ENCODE measurements at places on chromosomes 6 and 20.
A peak's percentile ranks its signal among the peaks of the same experiment; 100 is the strongest.

DNA sequence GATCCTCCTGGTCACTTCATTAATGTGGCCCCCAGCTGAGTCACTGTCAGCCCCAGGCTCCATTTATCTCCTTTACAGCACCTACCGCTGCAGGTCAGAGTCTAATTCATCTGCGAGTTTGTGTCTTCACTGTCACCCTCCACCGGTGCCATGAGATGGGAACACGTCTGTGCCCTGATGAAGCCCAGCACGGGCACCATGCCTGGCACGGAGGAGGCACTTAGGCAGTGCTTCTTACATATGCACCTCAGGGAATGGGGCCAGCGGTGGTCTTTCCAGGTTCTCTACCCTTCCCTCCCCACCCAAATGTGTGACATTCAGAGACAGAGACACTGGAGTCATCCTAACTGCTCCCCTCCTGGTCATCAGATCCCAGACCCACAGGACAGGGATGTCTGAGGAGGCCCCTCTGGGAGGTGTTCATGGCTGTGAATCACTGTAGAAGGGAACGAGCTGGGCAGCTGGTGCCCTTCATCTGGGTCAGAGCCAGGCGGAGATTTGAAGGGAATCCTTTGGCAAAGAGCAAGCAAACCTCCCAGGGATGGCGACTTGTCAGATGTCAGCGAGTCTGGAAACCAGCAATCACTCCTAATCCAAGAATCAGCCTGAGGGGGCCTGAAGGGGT is 364.6 kb downstream of the PREX1 start:
- no peak for DNase-seq

GRCh38 chr6:610882-611281 is 46.0 kb downstream of the HUS1B start:
- DNase-seq: no peak

GRCh38 chr6:121838842-121839241 is 403.4 kb downstream of the GJA1 start:
- peak; percentile 74 for DNase-seq

- DNase-seq: no peak
These were observed 84.2 kb downstream of the TRERF1 start for GRCh38 chr6:42367353-42368011.
